ENCODE measurements at places on chromosomes 12 and 14. TPM values are rescaled to one million over a fixed set of nuclear protein-coding genes. Genes with fewer than 3 reads are reported as not detected.

DNA sequence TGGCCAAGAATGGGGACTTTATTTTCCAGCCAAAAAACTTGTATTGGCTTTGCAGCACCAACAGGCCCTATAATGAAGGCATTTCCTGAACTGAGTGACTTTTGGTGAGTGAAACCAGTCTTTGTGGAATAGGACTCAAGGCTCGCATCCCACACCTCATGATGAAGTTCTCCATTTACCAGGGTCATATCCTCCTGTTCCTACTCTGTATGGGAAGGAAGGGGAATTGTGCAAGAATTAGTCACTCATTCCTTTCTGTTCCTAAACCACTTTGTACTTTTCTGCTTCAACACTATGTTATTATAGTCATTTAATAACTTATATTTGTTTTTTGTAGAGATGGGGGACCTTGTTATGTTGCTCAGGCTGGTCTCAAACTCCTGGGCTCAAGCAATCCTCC is 2.3 kb upstream of the SPATS2 start:
- H3K27me3 ChIP-seq: no peaks in the 10 kb centered on the region
- H3K36me3 ChIP-seq: no peaks in the 10 kb centered on the region
- H3K27ac ChIP-seq: no peak overlapping the region
- H3K4me1 ChIP-seq: peaks cover 26% of the 10 kb centered on the region

GRCh38 chr12:25839470-25839869 is 119.0 kb upstream of the RASSF8 start:
- no peak for DNase-seq
- no peaks in the 10 kb centered on the region for H3K36me3 ChIP-seq
- H3K4me1 ChIP-seq: no peaks in the 10 kb centered on the region
- no peak overlapping the region for H3K27ac ChIP-seq
- H3K27me3 ChIP-seq: no peaks in the 10 kb centered on the region
- no peak overlapping the region for H3K4me3 ChIP-seq

- DNase-seq: no peak
- no peak overlapping the region for H3K27ac ChIP-seq
- H3K27me3 ChIP-seq: no peaks in the 10 kb centered on the region
- no peak overlapping the region for H3K4me3 ChIP-seq
- no peaks in the 10 kb centered on the region for H3K36me3 ChIP-seq
Measured at GRCh38 chr14:69985463-69985862, 106.2 kb downstream of the SMOC1 start.

- no peaks in the 10 kb centered on the region for H3K36me3 ChIP-seq
- DNase-seq: no peak
- H3K4me1 ChIP-seq: no peaks in the 10 kb centered on the region
- H3K27me3 ChIP-seq: no peaks in the 10 kb centered on the region
- H3K27ac ChIP-seq: no peak overlapping the region
Measured at GRCh38 chr12:92065018-92065499, 80.6 kb downstream of the BTG1 start.

DNA sequence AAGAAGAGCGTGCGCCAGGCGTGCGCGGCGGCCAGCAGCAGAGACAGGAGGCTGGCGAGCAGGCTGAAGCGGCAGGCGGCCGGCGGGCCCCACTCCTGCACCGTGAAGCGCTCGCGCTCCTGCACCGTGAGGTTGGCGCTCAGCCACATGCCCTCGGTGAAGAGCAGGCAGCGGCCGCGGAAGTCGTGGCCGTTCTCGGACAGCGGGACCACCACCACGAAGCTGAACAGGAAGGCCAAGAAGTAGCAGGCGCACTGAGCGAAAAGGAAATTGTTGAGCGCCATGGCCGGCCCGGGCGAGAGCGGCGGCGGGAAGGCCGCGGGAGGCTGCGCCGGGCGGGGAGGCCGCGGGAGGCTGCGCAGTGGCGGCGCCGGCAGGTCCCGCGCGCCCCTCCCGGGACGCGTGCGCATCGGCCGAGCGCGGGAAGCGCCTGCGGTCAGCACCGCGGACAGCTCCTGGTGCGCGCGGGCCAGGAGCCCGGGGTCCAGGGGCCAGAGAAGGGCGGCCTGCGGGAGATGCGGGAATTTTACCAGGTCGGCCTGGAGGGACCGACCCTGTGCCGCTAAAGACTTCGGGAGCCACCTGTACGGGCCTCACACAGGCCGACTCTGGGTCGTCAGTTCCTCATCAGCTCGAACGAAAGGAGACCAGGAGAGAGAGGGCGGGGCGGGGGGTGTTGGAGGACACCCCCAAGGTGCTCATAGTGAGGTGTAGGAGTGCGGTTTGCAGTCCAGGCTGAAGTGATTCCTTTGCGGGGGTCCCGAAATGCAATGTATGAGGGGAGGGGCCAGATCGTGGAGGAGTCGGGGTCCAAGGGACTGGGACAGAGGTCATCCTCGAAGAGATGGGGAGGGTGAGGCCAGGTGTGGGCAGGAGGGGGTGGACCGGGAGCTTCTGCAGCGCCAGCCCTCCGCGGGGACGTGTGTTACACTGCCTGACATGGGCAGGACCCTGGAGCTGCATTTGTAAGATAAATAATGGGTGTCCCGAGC is at the start of gene TMEM179:
Gene TMEM179 (minus strand): TSS at position 315 of the 992 bp plus-strand sequence. CDS start 31 bp downstream, at position 284.
- no peaks in the 10 kb centered on the region for H3K36me3 ChIP-seq
- DNase-seq: no peak
- peaks cover 44% of the 10 kb centered on the region for H3K27me3 ChIP-seq
- H3K27ac ChIP-seq: no peak within 1 kb of the TSS
- no peaks in the 10 kb centered on the region for H3K4me1 ChIP-seq
- no peak within 1 kb of the TSS for H3K4me3 ChIP-seq

GRCh38 chr12:9808504-9808903 is 18.8 kb upstream of the KLRF1 start:
- no peaks in the 10 kb centered on the region for H3K36me3 ChIP-seq
- H3K27ac ChIP-seq: no peak overlapping the region
- H3K27me3 ChIP-seq: no peaks in the 10 kb centered on the region
- H3K4me1 ChIP-seq: no peaks in the 10 kb centered on the region
- H3K4me3 ChIP-seq: no peak overlapping the region

- H3K36me3 ChIP-seq: no peaks in the 10 kb centered on the region
- DNase-seq: no peak
- H3K27me3 ChIP-seq: no peaks in the 10 kb centered on the region
- H3K4me1 ChIP-seq: no peaks in the 10 kb centered on the region
- no peak overlapping the region for H3K27ac ChIP-seq
- H3K4me3 ChIP-seq: no peak overlapping the region
Measured at GRCh38 chr14:24613747-24614146, 4.3 kb upstream of the GZMH start.

- H3K36me3 ChIP-seq: no peaks in the 10 kb centered on the region
- H3K4me1 ChIP-seq: peaks cover 9% of the 10 kb centered on the region
- H3K27me3 ChIP-seq: no peaks in the 10 kb centered on the region
- no peak for DNase-seq
- no peak overlapping the region for H3K4me3 ChIP-seq
- no peak overlapping the region for H3K27ac ChIP-seq
Measured at GRCh38 chr12:93221841-93222240, 155.9 kb upstream of the NUDT4 start.

DNA sequence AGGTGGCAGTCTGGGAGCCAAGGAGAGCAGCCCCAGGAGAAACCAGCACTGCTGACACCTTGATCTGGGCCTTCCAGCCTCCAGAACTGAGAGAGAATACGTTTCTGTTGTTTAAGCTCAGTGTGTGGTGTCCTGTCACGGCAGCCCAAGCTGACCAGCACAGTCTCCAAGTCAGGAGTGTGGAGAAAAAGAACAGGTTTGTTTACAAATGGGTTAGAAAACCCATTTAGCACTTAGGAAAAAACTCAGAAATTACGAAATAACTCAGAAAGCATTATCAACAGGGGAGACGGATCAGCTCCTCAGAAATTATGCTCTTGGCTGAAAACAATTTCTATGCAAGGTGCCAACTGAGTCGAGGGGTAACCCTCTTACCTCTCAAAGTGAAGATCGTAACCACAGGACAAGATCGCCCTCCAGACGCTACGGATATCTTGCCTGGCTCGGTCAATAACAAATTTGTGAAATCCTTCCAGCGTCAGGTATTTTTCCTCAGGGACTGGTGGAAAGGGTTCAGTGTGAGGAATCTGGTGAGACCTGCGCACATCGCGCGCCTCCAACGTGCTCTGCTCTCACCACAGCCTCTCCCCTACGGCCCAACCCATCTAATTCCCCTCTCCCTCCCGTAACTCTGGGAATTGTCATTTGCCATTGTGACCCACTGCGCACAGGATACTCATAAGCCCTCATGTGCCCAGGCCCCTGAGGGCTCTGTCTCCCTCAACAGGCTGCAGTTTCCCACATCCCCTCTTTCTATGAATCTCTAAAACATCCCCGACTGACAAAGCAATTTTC is 50.2 kb downstream of the TRAFD1 start:
- H3K27ac ChIP-seq: no peak overlapping the region
- H3K36me3 ChIP-seq: peaks cover 2% of the 10 kb centered on the region
- no peaks in the 10 kb centered on the region for H3K27me3 ChIP-seq
- H3K4me1 ChIP-seq: no peaks in the 10 kb centered on the region
- no peak overlapping the region for H3K4me3 ChIP-seq

DNA sequence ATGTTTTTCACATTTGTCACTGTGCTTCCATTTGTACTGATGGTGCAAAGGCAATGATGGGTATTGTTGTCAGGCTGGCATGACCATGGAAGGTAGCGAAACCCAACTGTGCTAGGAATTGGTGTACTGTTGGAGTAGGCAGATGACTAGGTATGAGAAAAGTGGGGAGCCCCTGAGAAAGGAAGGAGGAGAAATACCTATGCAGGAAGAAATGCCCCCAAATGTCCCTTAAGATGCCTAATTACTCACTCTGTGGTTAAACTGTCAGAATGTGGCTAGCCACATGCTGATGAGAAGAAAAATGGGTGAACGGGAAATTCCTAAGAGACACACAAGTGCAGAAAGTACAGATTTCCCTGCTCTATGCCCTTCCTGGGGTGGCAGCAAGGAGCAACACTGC is 339.1 kb downstream of the TMEM132D start:
- no peak overlapping the region for H3K4me3 ChIP-seq
- H3K27ac ChIP-seq: no peak overlapping the region
- H3K27me3 ChIP-seq: no peaks in the 10 kb centered on the region
- no peak for DNase-seq

DNA sequence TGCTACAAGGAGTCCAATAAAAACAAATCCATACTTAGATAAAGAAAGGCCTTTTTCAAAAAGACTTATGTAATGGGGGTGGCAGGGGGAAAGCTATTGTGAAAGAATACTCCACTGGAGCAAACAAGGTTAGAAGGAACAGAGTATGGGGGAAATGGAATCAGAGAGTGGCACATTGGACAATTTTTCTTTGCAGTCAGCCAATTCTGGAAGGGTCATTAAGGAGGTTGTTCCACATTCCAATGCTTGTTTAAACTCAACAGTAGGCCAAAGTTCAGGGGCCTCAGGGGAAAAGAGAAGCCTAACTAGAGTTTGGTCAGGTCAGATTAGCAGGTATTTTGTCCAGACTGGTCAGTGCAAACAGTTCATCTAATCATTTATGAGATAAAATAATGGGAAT is 105.2 kb upstream of the RESF1 start:
- DNase-seq: no peak
- no peaks in the 10 kb centered on the region for H3K4me1 ChIP-seq
- H3K4me3 ChIP-seq: no peak overlapping the region
- no peaks in the 10 kb centered on the region for H3K36me3 ChIP-seq
- no peaks in the 10 kb centered on the region for H3K27me3 ChIP-seq

DNA sequence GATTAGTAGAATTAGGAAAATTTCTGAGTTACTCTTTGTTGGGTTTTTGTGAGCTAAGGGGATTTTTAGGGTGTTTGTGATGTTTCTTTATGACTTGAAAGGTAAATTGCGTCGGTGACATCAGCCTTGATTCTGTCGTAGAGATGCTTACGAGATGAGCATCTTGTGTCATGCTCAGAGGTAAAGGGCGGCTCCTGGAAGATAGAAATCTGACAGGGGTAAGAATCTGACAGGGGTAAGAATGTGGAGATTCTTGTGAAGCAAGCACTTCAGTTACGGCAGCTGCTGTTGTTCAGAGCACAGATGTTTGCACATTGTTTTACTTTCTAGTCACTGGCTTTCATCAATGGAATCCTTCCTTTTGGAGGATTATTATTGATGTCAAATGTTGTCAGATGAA is 22.5 kb downstream of the EML1 start:
- no peak overlapping the region for H3K27ac ChIP-seq
- no peaks in the 10 kb centered on the region for H3K4me1 ChIP-seq
- H3K4me3 ChIP-seq: no peak overlapping the region
- no peaks in the 10 kb centered on the region for H3K36me3 ChIP-seq
- no peaks in the 10 kb centered on the region for H3K27me3 ChIP-seq

- H3K4me3 ChIP-seq: no peak overlapping the region
- peaks cover 15% of the 10 kb centered on the region for H3K4me1 ChIP-seq
- H3K27ac ChIP-seq: peak overlapping the region; percentile 66
- no peaks in the 10 kb centered on the region for H3K36me3 ChIP-seq
- H3K27me3 ChIP-seq: no peaks in the 10 kb centered on the region
Measured at GRCh38 chr12:99960311-99960710, 24.4 kb downstream of the ANKS1B start.

- peaks cover 10% of the 10 kb centered on the region for H3K4me1 ChIP-seq
- H3K27me3 ChIP-seq: no peaks in the 10 kb centered on the region
- H3K27ac ChIP-seq: peak overlapping the region; percentile 45
- H3K36me3 ChIP-seq: peaks cover 11% of the 10 kb centered on the region
Measured at GRCh38 chr12:124480469-124481256, 86.7 kb downstream of the NCOR2 start.

DNA sequence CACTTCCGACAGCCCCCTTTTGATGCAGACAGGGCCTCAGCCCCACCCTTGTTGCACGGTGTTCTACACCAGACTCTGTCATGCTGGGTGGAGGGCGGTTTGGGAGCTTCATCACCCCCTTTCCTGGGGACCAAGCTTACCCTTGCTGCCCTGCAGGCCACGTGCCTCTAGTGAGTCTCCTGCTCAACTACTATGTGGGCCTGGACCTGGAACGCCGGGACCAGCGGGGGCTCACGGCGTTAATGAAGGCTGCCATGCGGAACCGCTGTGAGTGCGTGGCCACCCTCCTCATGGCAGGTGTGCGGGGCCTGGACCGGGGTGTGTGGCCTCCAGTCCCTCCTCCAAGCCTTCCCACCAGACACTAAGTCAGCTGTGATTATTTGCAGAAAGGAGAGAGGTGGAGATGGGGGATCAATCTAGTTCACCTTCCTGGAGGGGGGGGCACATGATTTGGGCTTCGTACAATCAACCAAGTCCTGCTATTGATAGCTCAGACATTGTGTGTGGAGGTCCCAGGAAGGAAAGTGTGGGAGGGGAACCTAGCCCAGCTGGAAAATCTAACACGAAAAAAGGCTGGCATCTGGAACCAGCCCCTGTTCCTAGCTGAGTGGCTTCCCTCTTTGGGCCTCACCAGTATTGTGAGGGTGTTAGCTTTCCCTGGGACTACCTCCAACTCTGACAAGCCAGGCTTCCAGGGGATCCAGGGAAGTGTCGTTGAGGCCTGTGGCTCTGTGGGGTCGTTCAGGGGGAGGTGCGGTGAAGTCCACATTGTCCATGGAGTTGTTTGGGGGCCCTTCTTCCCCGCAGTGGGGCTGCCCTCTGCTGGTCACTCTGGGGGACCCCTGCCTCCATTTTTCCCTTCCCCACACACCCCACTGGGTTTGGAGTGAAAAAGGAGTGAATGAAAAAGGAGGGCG is 1.6 kb downstream of the ANKRD33 start:
- H3K36me3 ChIP-seq: no peaks in the 10 kb centered on the region
- peaks cover 8% of the 10 kb centered on the region for H3K4me1 ChIP-seq
- no peak overlapping the region for H3K27ac ChIP-seq
- no peak for DNase-seq

RIMBP2 gene
- total RNA-seq: not detected

ACSM4 gene
- total RNA-seq: not detected

MYL2 gene
- 2,581 TPM for total RNA-seq

DDX23 gene
- 78.3 TPM for total RNA-seq

Data from gastrocnemius medialis (tissue), 4 donors.